Fibroblast of skin of left biceps (primary cell): ENCODE measurements at places on chromosomes 2 and 18.

- DNase-seq, result no peak
These were observed 263.9 kb downstream of the MYCN start for GRCh38 chr2:16204251-16204650.

GRCh38 chr18:74252039-74252395, 39.7 kb downstream of the CYB5A start:
- DNase-seq, result no peak

GRCh38 chr2:181724662-181725061, 44.3 kb upstream of the NEUROD1 start:
- no peak for DNase-seq

- no peak for DNase-seq
These were observed 312.7 kb upstream of the CWC22 start for GRCh38 chr2:180319586-180320405.

- DNase-seq, result no peak
These were observed 236.5 kb downstream of the DYM start for GRCh38 chr18:49223837-49224529.

DNA sequence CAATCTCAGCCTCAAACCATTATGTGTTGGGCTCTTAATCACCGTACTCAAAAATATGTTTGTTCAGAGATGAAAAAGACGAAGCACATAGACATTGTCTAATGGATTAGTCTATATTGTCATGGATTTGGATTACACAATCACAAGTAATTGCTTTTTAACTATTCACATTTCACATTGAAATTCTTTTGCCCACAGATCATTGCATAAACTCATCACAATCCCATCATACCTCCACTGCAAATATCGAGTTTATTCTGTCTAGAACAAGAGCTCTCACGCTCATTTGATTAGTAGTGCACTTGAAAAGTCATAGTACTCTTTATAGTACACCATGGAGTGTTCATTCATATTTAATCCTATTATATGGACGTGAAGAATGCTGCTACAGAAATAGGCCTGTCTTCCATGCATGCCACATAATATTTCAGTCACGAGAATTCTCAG, 97.9 kb upstream of the SOX11 start:
- no peak for DNase-seq

GRCh38 chr2:201697899-201698298, 545 bp downstream of the MPP4 start:
- peak; percentile 63 for DNase-seq

DNA sequence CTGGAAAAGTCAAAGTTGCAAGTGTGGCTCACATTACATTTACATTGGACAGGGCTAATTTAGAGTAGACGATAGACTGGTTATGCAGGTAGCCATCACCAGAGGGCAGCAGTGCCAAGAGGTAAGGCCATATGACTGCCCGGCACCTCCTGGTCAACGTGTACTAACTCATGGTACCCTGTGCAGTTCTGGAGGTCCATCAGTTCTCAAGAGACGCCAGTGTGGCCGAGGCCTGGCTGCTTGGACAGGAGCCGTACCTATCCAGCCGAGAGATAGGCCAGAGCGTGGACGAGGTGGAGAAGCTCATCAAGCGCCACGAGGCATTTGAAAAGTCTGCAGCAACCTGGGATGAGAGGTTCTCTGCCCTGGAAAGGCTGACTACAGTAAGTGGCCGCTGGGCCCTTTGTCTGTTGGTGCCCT, 65.8 kb upstream of the EML6 start:
- DNase-seq, result no peak

DNA sequence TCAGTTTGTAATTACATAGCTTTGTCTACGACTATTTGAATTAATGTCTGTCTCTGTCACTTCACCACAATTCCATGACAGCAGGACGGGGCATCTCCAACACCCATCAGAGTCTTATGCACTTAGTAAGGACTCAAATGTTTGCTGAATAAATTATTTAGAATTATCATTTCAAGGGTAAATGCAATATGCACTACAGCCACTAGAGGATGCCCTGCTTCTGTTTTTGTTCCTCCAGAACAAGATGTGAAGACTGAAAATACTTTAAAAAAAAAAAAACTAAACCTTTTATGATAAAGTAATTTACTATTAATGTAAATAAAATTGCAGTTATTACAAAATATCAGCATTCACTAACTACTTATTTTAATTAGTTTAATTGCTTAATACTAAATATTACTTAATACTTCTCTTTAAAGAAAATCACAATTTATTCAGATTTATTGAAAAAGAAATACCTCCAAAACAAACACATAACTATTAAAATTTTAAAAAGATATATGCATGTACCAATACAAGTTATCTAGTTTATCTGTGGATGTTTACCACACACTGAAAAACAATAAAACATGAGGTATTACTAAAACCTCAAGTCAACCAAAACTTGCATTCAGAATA, 3.2 kb downstream of the PIGN start:
- DNase-seq, result peak; percentile 11
